T47D (cell line): ENCODE measurements at places on chromosomes 12 and 14.
A peak's percentile ranks its signal among the peaks of the same experiment; 100 is the strongest.

GRCh38 chr12:126773012-126773411 is 1494.0 kb upstream of the TMEM132C start:
- DNase-seq: no peak

DNA sequence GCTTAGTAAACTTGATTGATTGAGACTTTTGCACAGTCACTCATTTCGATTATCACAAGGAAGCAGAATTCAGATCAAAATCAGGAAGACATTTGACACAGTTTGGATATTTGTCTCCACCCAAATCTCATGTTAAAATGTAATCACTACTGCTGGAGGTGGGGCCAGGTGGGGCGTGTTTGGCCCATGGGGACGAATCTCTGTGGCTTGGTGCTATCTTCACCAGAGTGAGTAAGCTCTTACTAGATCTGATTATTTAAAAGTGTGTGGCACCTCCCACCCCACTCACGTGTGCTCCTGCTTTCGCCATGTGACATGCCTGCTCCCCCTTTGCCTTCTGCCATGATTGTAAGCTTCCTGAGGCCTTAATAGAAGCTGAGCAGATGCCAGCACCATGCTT is 291.4 kb downstream of the PCNX1 start:
- no peak for DNase-seq

DNA sequence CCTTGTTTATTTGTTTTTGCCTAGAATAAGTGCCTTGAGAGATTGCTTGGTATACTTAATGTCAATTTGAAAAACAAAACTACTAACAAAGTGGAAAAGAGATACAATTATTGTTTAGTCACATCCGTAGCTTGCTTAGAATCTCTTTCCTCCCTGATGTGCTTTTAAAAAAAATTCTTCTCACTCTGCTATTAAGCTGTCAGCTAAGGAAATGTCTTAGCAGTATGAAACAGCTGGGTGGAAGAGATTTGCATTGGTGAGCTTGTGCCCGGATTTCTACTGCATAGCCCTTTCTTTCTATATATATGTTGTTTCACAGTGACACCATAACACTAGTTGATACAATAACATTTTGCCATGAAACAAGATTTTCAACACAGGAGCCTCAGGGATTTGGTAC is 229.4 kb upstream of the RGS6 start:
- DNase-seq: no peak

- no peak for DNase-seq
Measured at GRCh38 chr12:96028538-96028937, 6.8 kb downstream of the LTA4H start.

- no peak for DNase-seq
Measured at GRCh38 chr12:50232771-50233209, 50.5 kb downstream of the LIMA1 start.

DNA sequence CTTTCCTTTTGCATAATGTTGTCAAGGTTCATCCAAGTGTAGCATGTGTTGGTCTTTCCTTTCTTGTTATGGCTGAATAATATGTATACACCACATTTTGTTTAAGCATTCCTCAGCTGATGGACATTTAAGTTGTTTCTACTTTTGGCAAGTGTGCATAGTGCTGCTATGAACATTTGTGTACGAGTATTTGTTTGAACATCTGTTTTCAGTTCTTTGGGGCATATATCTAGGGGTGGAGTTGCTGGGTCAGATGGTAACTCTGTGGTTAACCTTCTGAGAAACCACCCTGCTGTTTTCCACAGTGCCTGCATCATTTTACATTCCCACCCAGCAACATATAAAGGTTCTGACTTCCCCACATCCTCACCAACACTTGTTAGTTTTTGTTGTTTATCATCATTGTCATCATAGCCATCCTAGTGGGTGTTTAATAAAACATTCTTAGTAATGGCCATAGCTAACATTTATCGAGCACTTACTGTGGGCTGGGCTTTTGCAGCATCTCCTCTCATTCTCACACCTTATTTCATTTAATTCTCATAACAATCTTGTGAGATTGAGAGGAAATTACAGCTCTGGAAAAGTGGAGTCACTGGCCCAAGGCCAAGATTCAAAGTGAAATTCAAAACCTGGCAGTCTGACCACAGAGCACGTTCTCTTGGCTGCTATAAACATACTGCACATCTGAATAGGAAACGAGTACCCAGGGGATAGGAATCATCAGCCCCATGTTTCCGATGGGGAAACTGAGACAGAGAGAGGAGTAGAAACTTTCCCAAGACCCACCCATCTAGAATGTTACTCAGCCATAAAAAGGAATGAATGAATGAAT is 193.6 kb downstream of the KSR2 start:
- peak; percentile 9 for DNase-seq

DNA sequence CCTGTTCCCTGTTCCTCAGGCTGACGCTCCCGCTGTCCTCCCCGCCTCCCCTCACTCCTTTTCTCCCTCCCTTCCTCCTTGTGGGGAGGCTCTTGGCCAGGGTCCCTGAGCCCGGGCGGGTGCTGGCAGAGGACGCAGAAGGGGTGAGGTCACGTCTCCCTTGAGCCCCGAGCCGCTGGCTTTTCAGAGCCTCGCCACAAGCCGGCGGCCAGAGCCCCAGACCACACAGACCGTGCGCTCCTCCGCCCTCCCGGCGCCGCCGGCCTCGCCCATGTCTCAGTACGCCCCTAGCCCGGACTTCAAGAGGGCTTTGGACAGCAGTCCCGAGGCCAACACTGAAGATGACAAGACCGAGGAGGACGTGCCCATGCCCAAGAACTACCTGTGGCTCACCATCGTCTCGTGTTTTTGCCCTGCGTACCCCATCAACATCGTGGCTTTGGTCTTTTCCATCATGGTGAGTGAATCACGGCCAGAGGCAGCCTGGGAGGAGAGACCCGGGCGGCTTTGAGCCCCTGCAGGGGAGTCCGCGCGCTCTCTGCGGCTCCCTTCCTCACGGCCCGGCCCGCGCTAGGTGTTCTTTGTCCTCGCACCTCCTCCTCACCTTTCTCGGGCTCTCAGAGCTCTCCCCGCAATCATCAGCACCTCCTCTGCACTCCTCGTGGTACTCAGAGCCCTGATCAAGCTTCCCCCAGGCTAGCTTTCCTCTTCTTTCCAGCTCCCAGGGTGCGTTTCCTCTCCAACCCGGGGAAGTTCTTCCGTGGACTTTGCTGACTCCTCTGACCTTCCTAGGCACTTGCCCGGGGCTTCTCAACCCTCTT is at the start of gene TMEM233:
TMEM233 (plus strand) TSS at position 197 of the 821 bp plus-strand sequence; CDS start at position 272, 75 bp downstream.
- DNase-seq: no peak

GRCh38 chr12:48998497-48999353 is 450 bp downstream of the DDN start:
- DNase-seq: no peak

DNA sequence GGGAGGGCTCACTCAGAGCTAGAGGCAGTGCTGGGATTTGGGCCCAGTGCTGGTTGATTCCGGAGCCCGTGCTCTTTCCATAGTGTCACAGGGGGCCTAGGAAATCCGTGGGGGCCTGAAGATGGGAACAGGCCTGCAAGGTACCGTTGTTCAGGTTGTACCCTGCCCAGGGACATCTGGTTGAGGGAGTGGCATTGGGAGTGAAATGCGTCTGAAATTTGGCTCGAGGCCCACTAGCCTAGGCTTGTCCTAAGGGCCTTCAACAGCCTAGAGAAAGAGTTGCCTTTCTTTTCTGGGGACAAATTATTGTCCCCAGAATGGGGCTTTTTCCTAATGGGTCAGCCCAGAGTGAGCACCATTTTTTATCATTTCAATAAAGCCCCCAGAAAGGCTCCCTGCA is 26.4 kb upstream of the FAM222A start:
- no peak for DNase-seq

- DNase-seq: no peak
Measured at GRCh38 chr12:70661466-70662161, 24.4 kb upstream of the PTPRB start.

- DNase-seq: no peak
Measured at GRCh38 chr12:96350982-96351381, 49.3 kb downstream of the CDK17 start.

GRCh38 chr12:12072064-12072760 is 1.5 kb downstream of the BCL2L14 start:
- DNase-seq: no peak
